RPMI7951 (cell line): ENCODE measurements at places on chromosomes 5 and 9. TPM values are rescaled to one million over a fixed set of nuclear protein-coding genes. Genes with fewer than 3 reads are reported as not detected.

The SLC6A19 gene
- total RNA-seq, result not detected in 2 replicates

The PCDHB14 gene
- 0.72 and 0.88 TPM in 2 replicates for total RNA-seq

The ARID3C gene
- total RNA-seq, result not detected in 2 replicates

- DNase-seq, result no peak
Measured at GRCh38 chr5:7816535-7816901, 34.4 kb downstream of the CFAP90 start.

DNA sequence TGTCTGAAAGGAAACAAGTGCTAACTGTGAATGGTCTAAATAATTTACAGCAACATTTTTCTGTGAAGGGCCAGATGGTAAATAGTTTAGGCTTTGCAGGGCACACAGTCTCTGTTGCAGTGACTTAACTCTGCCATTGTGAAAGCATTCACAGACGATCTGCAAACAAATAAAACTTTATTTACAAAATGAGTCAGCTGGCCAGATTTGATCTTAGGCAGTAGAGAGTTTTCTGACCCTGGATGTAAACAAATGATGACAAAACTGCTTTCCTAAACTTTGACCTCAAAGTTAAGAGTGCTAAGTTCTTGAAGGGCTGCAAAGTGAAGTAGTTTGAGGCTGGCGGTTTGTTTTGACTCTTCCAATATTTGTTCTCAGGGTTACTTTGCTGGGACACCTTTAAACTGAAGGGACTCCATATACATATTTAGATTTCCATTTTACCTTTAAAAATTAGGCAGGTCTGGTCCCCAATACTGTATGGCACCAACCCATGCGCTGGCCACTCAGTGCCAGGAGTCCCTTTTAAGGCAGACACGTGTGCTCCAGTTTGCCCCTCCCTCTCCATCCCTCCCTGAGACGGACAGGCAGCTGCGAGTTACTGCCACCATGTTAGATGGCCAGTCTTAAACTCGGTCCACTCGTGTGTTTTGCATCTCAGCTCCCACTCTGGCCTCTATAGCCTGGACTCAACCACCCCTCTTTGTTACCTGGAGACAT lies 4.0 kb upstream of the ADAMTS16 start:
- no peak for DNase-seq

GRCh38 chr5:129400395-129400983 lies 59.6 kb upstream of the ADAMTS19 start:
- DNase-seq, result no peak

- no peak for DNase-seq
Measured at GRCh38 chr5:144481861-144482260, 311.2 kb downstream of the KCTD16 start.

DNA sequence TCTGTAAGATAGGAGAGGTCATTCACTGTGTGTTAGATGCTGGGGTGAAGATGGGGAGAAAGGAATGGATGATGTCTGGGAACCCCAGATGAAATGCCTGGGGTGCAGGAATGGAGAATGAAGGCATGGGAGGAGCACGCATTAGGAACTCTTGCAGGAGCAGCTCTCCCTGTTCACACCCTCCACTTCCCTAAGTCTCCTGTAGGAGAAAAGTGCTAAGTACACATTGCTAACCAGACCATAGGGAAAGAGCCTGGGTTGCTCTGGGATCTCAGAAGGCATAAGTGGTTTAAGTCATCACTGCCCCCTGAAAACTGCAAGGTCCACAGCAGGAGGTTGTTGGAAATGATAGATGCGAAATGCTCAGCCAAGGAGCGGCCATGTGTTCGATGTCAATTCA lies 163.1 kb downstream of the SEC61B start:
- DNase-seq, result peak; percentile 21

GRCh38 chr5:64165500-64166200 lies at the start of gene RNF180:
Gene RNF180 (plus strand): TSS chr5:64165843. CDS start chr5:64200808, 34,965 bp downstream.
- peak; percentile 7 for DNase-seq

DNA sequence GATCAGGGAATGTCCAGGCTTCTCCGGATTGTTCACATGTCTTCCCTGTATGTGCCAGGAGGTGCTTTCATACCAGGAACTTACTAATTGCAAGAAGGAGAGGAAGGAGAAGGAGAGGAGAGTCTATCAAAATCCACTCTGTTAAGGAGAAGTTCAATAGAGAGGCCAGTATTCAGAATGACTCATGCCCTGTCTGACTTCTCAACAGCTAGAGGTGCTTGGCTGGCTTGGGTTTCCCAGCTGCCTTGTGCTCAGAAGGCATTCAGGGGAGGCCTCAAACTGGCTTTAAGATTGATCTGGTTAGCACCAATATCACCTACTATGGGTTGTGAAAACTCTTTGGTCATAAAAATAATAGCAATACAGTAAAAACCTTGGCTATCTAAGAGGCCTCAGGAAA lies 167.9 kb upstream of the GLRA1 start:
- no peak for DNase-seq
